Uterus (tissue), 4 donors: ENCODE measurements at places on chromosomes 5 and 9. TPM values are rescaled to one million over a fixed set of nuclear protein-coding genes. Genes with fewer than 3 reads are reported as not detected.

- no peak for DNase-seq
- H3K4me3 ChIP-seq, result no peak overlapping the region
- H3K27me3 ChIP-seq, result no peaks in the 10 kb centered on the region
- no peaks in the 10 kb centered on the region for H3K36me3 ChIP-seq
Measured at GRCh38 chr5:146622391-146622790, 106.4 kb upstream of the GPR151 start.

- H3K36me3 ChIP-seq, result no peaks in the 10 kb centered on the region
- no peaks in the 10 kb centered on the region for H3K4me1 ChIP-seq
- H3K27me3 ChIP-seq, result no peaks in the 10 kb centered on the region
- no peak overlapping the region for H3K27ac ChIP-seq
- no peak overlapping the region for H3K4me3 ChIP-seq
Measured at GRCh38 chr9:14294659-14295058, 19.3 kb downstream of the NFIB start.

- no peaks in the 10 kb centered on the region for H3K36me3 ChIP-seq
- H3K27ac ChIP-seq, result no peak overlapping the region
- H3K4me1 ChIP-seq, result no peaks in the 10 kb centered on the region
- DNase-seq, result no peak
- H3K27me3 ChIP-seq, result no peaks in the 10 kb centered on the region
Measured at GRCh38 chr5:103424453-103425205, 138.0 kb downstream of the NUDT12 start.

DNA sequence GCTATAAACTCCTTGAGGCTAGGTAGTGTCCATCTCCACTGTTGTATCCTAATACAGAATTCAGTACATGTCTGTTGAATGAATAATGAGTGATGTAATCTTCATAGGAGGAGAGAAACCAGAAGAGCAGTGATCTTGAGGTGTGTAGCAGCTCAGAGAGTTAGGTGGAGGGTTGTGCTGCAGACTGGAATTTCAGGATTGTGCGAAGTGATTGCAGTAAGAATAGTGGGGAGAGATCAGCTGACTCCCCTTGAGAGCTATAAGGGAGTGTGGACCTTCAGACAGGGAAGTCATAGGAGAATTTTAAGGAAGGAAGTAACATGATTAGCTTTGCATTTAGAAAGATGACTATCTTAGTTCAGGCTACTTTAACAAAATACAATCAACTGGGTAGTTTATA, 4.4 kb downstream of the SNX24 start:
- no peaks in the 10 kb centered on the region for H3K36me3 ChIP-seq
- DNase-seq, result no peak
- H3K27me3 ChIP-seq, result no peaks in the 10 kb centered on the region
- no peak overlapping the region for H3K27ac ChIP-seq
- H3K4me3 ChIP-seq, result no peak overlapping the region
- no peaks in the 10 kb centered on the region for H3K4me1 ChIP-seq

DNA sequence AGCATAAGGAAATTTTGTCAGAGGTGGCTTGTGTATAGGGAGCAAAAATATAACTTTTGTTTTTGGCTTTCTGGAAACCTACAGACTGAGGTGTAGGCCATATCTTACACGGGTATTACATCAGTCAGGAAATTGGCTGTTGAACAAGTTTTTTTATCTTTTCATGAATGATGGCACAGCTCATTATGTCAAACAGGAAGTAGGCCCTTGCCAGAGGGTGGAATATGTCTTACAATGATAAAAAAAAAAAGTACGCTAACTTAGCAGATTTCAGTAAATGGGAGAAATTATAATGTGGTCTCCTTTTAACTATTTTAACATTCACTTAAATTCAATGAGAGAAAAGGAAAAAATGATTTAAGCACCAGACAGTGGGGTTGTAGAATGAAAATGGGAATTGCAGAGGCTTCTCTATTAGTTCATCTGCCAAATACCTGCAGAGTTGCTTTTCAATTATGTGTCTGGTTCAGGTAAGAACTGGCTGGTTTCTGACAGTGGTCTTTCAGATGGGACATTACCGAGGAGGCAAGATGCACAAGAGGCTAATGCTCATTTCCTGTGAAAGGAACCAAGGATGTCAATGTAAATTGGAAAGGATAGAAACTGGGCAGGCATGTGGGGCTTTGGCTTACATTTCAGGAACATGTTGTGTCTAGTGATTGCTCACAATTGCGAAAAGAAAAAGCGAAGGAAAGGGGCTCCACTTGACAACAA, 169.9 kb downstream of the NNT start:
- H3K36me3 ChIP-seq, result no peaks in the 10 kb centered on the region
- no peaks in the 10 kb centered on the region for H3K27me3 ChIP-seq
- H3K4me1 ChIP-seq, result no peaks in the 10 kb centered on the region
- no peak overlapping the region for H3K4me3 ChIP-seq

- no peaks in the 10 kb centered on the region for H3K27me3 ChIP-seq
- H3K4me1 ChIP-seq, result peaks cover 6% of the 10 kb centered on the region
- H3K27ac ChIP-seq, result no peak overlapping the region
- H3K4me3 ChIP-seq, result peak overlapping the region; percentile 45
Measured at GRCh38 chr5:177311392-177311722, 341 bp downstream of the MXD3 start.

- no peaks in the 10 kb centered on the region for H3K4me1 ChIP-seq
- DNase-seq, result no peak
- no peaks in the 10 kb centered on the region for H3K36me3 ChIP-seq
- H3K27me3 ChIP-seq, result no peaks in the 10 kb centered on the region
Measured at GRCh38 chr9:12094046-12094445, 599.1 kb upstream of the TYRP1 start.

DNA sequence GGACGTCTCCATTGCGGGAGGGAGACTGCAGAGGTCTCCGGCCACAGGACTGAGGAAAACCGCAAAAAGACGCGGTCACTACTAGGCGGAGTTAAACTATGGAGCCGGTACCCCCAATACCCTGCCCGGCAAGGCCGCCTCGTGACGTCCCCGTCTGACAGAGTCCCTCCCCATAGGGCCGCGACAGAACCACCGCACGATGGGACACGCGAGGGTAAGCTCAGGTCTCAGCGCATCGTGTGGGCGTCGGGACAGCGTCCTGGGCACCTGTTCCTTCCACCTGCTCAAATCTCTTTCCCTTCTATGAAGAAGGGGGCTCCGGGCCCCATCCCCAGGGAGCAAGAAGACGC, 35.2 kb upstream of the GLDC start:
- H3K27ac ChIP-seq, result peak overlapping the region; percentile 94
- DNase-seq, result no peak
- H3K4me3 ChIP-seq, result peak overlapping the region; percentile 62

GRCh38 chr5:58827463-58827862, 244.6 kb downstream of the RAB3C start:
- no peaks in the 10 kb centered on the region for H3K27me3 ChIP-seq
- no peak overlapping the region for H3K27ac ChIP-seq
- H3K4me1 ChIP-seq, result no peaks in the 10 kb centered on the region

GRCh38 chr5:163502521-163502920, 2.9 kb upstream of the MAT2B start:
- no peaks in the 10 kb centered on the region for H3K36me3 ChIP-seq
- peaks cover 6% of the 10 kb centered on the region for H3K4me1 ChIP-seq
- DNase-seq, result no peak

DNA sequence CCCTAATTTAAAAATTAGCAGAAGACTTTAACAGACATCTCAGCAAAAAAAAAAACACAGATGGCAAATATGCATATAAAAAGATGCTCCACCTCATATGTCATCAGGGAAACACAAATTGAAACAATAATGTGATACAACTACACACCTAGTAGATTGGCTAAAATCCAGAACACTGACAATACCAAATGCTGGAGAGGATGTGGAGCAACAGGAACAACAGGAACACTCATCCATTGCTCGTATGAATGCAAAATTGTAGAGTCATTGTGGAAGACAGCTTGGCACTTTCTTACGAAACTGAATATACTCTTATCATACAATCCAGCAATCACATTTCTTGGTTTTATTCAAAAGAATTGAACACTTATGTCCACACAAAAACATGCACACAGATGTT, 22.1 kb downstream of the MCIDAS start:
- no peaks in the 10 kb centered on the region for H3K27me3 ChIP-seq
- no peaks in the 10 kb centered on the region for H3K4me1 ChIP-seq
- H3K4me3 ChIP-seq, result no peak overlapping the region
- no peak overlapping the region for H3K27ac ChIP-seq
- no peak for DNase-seq

DNA sequence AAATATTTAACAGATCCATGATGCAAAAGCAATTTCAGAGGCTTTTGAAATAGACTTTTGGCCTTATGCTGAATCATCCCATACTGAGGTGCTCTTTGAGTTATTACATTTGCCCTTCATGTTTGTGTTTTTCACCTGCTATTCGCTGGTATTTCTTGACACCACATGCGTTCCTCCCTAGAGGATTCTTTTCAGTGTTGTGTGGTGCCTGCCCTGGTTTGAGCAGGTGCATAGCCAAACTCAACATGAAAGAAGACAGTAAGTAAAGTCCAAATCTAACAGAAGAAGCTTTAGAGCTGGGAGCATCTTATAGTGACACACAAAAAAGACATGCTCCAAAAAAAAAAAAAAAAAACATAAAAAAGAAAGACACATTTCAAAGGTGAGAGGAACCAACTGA, 796.3 kb downstream of the SEMA5A start:
- DNase-seq, result no peak
- H3K27me3 ChIP-seq, result no peaks in the 10 kb centered on the region
- no peaks in the 10 kb centered on the region for H3K4me1 ChIP-seq
- no peaks in the 10 kb centered on the region for H3K36me3 ChIP-seq
- H3K4me3 ChIP-seq, result no peak overlapping the region

- H3K27ac ChIP-seq, result peak overlapping the region; percentile 85
- H3K27me3 ChIP-seq, result no peaks in the 10 kb centered on the region
- DNase-seq, result peak; percentile 68
- no peaks in the 10 kb centered on the region for H3K36me3 ChIP-seq
Measured at GRCh38 chr9:128245421-128246151, 30.2 kb downstream of the GOLGA2 start.

DNA sequence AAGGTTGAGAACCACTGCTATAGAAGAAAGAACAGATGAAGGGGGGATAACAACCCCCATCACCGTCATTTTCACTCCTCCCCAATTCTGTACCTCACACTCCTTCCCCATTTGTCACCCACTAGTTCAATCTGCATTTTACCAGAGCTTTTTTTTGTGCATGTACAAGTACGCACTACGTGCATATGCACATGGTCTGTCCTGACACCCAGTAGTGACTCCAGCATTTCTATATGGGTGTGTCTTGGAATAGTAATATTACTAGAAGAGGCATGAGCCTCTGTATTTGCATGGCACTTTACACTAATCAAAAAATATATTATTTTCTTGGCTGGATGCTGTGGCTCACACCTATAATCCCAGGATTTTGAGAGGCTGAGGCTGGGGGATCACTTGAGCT, 38.7 kb downstream of the NIM1K start:
- no peaks in the 10 kb centered on the region for H3K4me1 ChIP-seq
- H3K4me3 ChIP-seq, result no peak overlapping the region
- no peak overlapping the region for H3K27ac ChIP-seq
- no peak for DNase-seq
- H3K27me3 ChIP-seq, result no peaks in the 10 kb centered on the region

GRCh38 chr5:1011226-1011631, 2.6 kb downstream of the NKD2 start:
- peaks cover 4% of the 10 kb centered on the region for H3K27me3 ChIP-seq
- DNase-seq, result no peak
- no peak overlapping the region for H3K4me3 ChIP-seq
- no peak overlapping the region for H3K27ac ChIP-seq

DNA sequence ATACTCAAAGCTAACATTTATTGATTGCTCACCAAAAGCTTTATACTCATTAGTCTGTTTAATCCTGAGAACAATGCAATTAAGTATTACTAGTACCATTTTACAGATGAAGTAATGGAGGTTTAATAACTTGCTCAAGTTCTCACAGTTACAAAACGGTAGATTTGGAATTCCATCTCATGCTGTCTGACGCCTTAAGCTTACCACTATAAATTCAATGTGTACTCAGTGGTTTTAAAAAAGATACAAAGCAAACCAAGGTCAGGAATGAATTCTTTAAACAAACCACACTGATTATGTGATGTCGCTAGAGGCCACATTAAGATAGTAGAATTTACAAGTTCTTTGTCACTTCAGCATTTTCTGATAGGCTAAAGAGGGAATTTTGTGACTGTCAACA, 1.2 kb upstream of the C5orf63 start:
- no peaks in the 10 kb centered on the region for H3K27me3 ChIP-seq
- H3K4me1 ChIP-seq, result no peaks in the 10 kb centered on the region
- H3K27ac ChIP-seq, result no peak overlapping the region
- H3K4me3 ChIP-seq, result no peak overlapping the region
- no peaks in the 10 kb centered on the region for H3K36me3 ChIP-seq

The FAM153A gene
- total RNA-seq, result 1.7 TPM

The P4HA2 gene
- 76.3 TPM for total RNA-seq

The GKAP1 gene
- 24.8 TPM for total RNA-seq

The SEMA6A gene
- total RNA-seq, result 51.5 TPM

The FABP6 gene
- not detected for total RNA-seq

The DMGDH gene
- total RNA-seq, result 5.7 TPM

The C9orf43 gene
- total RNA-seq, result 0.58 TPM
